Aorta (tissue), 5 donors: ENCODE measurements at places on chromosomes 4 and X.

DNA sequence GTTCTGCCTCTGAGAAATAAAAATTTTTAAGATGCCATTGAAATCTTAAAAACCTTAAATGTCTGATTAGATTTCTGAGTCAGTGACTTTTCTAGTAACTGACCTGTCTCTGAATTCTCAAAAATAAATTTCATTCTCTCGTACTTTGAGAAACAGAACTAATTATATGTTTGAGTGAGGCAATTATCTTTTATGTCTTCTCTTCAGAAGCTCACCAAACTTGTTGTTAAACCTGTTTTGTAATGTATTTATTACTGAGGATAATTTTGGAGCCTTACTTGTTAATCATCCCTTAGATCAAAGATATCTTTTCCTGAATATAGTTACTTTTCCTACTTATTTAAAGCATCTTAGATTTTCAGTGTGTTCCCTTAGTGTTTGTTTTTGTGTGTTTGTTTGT, 64.5 kb upstream of the MMAA start:
- DNase-seq: no peak

GRCh38 chr4:3305610-3306371, 13.0 kb downstream of the RGS12 start:
- DNase-seq: peak; percentile 33

GRCh38 chrX:44422631-44423030, 79.2 kb upstream of the EFHC2 start:
- no peak for DNase-seq

- DNase-seq: no peak
These were observed 163.9 kb upstream of the IGFBP7 start for GRCh38 chr4:57274082-57274481.

- DNase-seq: no peak
These were observed 1157.3 kb upstream of the AGA start for GRCh38 chr4:178599521-178599920.

DNA sequence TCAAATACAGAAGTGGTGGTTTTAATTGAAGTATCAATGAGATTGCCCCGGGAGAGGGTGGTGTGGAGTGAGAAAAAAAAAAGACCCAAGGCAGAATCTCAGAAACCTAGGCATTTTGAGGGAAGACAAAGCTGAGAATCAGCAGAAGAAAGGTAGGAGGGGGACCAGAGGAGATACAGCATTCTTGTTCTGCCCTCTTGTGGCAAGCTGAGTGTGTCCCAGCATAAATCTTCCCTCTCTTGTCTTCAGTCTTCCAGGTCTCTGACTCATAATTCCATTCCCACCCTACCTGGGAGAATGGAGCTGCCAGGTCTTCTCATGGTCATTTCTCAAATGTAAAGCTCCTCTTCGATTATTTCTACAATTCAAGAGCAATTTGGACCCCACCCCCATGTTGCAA, 32.7 kb upstream of the MAGED1 start:
- DNase-seq: no peak

DNA sequence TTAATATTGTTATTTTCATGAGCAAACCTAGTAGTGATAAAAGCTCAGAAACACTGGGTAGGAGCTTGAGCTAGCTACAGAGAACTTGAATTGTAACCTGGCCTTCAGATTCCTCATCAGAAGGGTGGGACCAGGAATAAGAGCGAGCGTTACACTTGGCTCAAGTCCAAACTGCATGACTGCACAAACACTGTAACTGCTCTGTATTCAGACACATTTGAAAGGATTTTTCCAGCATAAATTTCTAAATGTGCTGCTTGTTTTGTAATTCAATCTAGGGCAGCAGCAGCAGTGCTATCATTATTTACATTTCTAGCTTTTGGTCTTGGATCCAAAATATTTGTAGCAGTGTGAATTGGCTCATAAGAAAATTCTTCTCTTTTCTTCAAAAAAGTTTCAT, 133.0 kb upstream of the TMLHE start:
- DNase-seq: peak; percentile 51

DNA sequence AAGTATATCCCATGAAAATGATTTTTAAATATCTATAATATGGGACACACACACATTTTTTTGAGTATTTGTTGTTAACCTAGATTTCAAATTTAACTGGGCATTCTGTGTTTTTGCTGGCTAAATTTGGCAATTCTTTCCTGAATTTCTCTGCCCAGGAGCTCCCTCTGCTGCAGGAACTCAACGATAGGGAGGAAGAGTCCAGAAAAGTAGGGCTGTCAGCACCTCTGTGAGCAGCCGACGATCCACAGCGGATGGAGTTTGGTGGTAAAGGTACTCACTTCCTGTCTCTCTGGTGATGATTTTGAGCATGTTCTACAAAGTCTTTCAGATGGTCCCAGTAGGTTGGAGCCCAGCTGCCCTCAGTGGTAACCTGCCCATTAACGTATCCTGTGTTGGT, 23.1 kb upstream of the TMEM184C start:
- no peak for DNase-seq

GRCh38 chrX:95071052-95071451, 1397.0 kb downstream of the FAM133A start:
- no peak for DNase-seq

DNA sequence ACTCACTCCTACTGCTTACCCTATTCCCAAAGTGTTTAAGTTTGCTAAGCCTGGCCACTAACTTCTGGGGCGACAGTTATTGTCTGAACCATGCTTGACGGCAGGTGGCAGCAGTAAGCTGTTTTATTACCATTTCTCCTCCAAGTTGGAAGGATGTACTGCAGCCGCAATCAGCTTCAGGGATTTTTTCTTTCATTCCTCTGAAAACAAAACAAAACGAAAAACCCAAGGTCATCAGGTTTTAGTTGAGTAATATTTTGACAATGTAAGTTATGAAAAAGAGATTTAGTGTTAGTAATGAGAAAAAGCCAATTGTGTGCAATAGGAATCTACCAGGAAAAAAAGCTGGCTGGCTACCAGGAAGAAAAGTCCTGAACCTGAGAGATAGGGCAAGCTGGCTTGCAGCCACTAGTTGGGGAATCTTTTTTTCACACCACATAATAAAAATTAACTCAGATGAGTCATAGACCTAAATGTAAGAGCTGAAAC, 13.2 kb upstream of the RAB9B start:
- peak; percentile 83 for DNase-seq

GRCh38 chr4:97836662-97837061, 306.6 kb downstream of the STPG2 start:
- DNase-seq: no peak

- DNase-seq: no peak
These were observed 1174.0 kb downstream of the RAPGEF2 start for GRCh38 chr4:160276785-160277325.

GRCh38 chr4:168758351-168758876, 251.6 kb downstream of the CBR4 start:
- DNase-seq: no peak

GRCh38 chr4:24433515-24434214, 150.7 kb downstream of the DHX15 start:
- no peak for DNase-seq

DNA sequence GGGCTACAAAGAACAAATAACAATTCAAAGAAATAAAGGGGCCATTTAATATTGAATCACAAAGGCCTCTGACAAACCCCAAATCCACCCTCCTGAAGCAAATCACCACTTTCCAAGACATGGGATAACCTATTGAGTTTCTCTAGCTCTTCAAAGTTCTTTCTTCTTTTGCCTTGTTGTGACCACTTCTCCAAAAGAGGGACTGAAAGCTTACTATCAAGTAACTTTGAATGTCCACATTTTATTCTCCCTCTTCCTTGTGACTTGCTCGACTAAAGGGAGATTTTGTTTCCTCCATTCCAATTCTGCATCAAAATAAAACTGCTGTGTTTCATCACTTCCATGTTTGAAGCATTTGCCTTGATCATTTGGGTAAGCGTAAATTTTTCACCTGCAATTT, 166.6 kb upstream of the SLC7A11 start:
- no peak for DNase-seq

GRCh38 chrX:132694382-132694781, 205.5 kb upstream of the MBNL3 start:
- DNase-seq: no peak

GRCh38 chr4:153791746-153792617, 3.1 kb upstream of the SFRP2 start:
- DNase-seq: peak; percentile 87

GRCh38 chrX:38149016-38149415, 71.7 kb downstream of the SRPX start:
- no peak for DNase-seq

DNA sequence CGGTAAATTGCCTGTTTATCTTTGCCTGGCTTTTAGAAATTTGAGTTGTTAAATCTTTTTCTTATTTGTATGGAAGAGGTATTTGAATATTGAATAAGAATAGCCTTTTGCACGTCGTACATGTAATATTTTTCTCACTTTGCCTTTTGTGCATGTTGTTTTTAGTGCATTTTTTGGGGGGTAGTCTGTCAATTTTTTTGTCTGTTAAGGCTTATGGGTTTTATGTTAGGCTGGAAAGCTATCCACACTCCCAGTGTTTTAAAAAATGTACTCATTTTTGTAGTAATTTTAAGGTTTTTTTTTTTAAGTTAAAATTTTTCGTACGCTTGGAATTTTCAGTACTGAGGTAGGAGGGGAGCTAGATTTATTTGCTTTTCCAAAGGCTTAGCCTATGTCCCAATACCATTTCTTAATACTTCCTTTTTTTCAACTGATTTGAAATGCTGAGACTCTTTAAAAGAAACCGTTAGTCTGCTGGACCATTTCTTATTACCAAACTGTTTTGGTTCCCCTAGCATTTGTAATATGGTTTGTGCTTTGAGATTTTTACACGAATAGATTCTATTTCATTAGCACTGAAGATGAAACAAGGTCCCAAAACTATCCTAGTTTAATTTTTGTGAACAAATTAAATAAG, 1.3 kb downstream of the HERC5 start:
- DNase-seq: no peak

DNA sequence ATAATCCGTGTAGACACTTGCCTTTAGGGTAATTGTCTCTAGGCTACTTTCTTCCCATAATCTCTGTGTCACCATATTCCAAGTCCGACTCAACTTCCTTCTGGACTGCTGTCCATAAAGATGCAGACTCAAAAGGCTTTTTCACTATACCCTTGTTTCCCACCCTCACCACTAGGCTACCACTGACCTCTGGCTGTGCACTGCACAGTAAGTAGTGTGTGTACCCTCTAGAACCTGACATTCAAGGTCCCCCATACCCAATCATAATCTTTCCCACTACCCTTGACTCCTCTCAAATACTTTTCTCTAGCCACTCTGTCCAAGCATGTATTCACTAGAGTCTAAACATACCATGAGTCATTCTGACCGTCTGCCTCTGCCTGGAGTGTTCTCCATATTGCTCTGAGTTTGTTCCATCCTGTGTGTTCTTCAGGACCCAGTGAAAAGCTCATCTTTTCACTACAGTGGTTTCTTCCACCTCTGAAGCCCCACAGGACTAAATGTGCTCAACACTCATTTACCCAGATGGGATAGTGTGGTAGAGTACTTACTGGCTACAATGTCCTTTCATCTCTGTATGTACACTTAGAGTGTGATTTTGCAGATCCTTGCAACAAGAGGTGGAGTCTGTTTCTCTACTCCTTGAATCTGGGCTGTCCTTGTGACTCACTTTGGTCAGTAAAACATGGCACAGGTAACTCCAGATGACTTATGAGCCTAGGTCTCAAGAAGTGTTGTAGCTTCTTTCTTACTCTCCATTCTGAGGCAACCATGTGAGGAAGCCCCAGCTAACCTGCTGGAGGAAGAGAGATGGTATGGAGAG, 17.4 kb downstream of the JADE3 start:
- no peak for DNase-seq

GRCh38 chr4:128597500-128597899, 212.0 kb upstream of the JADE1 start:
- no peak for DNase-seq

- DNase-seq: no peak
These were observed 130.7 kb upstream of the CTSO start for GRCh38 chr4:156084373-156084772.

GRCh38 chrX:70826715-70827114, 81.8 kb downstream of the TEX11 start:
- DNase-seq: no peak

DNA sequence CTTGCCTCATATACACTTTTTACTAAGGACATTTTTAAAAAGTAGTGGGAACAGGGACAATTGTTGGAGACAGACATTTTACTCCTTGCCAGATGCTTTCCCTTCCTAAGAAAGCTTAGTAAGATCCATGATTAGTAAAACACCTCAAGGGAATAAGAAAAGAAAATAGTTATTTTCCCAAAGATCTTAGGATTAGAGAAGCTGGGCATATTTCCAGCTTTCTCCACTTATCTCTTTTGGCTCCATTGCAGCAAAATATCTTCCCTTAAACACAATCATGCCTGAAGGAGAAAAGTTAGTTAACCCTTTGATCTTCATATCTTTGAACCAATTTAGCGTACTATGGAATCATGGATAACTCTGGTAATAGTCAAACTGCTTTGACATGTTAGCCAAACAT, 257.9 kb downstream of the PCDH18 start:
- no peak for DNase-seq

DNA sequence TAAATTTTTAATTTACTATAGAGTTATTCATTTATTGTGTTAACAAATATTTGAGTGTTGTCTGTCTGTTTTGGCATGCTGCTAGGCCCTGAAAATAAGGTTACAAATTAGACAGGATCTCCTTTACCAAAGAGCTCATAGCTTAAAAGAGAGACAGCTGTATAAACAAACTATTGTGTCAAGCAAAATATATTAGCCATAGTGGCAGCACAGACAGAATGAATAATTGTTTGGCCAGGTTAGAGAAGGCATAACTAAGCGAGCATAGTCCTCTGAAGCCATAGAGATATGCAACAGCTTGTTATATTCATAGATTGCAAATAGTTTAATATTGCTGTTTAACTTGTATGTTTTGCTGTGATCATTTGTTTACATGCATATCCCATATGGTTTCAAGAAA, 66.7 kb upstream of the NDUFC1 start:
- DNase-seq: no peak

DNA sequence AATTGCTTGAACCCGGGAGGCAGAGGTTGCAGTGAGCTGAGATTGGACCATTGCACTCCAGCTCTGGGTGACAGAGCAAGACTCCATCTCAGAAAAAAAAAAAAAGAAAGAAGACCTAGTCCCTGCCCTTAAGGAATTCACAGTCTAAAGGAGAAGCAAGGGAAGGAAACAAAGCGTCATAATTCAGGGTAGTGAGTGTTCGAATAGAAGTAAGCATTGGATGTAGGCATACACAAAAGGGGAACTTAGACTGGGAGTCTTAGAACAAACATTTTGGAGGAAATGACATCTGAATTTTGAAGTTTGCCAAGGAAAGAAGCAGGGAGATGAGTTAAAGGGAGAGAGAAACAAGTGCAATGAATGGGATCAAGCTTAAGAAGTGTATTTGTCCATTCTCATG, 32.4 kb downstream of the PPM1K start:
- DNase-seq: no peak
